ENCODE measurements at places on chromosomes 2 and 18.

DNA sequence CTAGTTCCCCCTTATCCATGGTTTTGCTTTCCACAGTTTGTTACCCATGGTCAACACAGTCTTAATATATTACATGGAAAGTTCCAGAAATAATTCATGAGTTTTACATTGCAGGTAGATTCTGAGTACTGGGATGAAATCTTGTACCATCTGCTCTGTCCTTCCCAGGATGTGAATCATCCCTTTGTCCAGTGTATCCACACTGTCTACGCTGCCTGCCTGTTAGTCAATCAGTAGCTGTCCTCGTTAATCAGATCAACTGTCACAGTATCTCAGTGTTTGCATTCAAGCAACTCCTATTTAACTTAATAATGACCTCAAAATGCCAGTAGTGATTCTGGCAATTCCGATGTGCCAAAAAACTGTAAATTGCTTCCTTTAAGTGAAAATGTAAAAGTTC lies 76.3 kb downstream of the DYNC1I2 start:
- no peak for DNase-seq

- no peak for DNase-seq
These were observed 3.7 kb upstream of the ADI1 start for GRCh38 chr2:3522961-3523421.

DNA sequence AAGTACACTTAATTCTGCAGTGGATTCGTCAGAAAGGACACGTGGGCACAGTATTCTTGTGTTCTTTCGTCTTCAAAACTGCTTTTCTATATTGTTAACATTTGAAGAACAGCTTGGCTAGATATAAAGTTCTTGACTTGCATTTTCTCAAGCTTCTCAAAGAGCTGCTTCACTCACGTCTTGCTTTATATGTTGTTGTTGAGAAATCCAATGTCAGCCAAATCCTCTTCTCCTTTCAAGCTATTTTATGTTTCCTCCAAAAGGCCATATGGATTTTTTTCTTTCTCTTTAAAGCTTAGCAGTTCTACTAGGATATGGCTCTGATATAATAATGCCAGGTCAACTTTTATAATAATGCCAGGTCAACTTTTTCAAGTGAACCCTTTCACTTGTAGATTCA lies 65.5 kb upstream of the CYP1B1 start:
- no peak for DNase-seq

- no peak for DNase-seq
These were observed 895 bp upstream of the GLS start for GRCh38 chr2:190879474-190880377.

GRCh38 chr2:29084554-29084953 lies 10.2 kb upstream of the PCARE start:
- no peak for DNase-seq

GRCh38 chr2:44663471-44664073 lies 277.9 kb upstream of the SIX3 start:
- DNase-seq, result no peak

DNA sequence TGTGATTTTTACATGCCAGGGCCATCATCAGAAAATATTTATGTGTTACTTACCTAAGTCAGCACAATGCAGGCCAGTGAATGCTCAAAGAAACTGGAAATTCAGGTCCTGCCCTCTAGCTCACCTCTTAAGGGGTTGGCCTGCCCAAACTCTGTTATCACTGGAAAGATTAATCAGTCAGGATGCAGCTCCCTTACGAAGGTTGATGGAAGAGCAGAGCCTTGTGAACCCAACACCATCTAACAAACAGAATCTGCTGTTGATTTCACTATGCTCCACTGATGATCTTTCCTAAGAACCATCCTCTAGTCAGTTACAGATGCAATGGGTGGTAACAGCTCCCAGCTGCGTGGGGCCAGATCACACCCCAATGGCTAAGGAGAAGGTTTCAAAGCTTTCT lies 38.2 kb downstream of the SOX11 start:
- no peak for DNase-seq

GRCh38 chr2:54212456-54212855 lies 43.6 kb downstream of the TSPYL6 start:
- DNase-seq, result no peak

- no peak for DNase-seq
These were observed 118.8 kb downstream of the MEP1B start for GRCh38 chr18:32308493-32309120.

Measured in CD4-positive, alpha-beta memory T cell (primary cell).